Activated naive CD8-positive, alpha-beta T cell treated with anti-CD3 and anti-CD28 coated beads for 36 hours (primary cell): ENCODE measurements at places on chromosomes 11 and 22. TPM values are rescaled to one million over a fixed set of nuclear protein-coding genes. Genes with fewer than 3 reads are reported as not detected.
A peak's percentile ranks its signal among the peaks of the same experiment; 100 is the strongest.

Gene EIF4G2
- total RNA-seq, result 1,478 TPM

Gene PRODH
- total RNA-seq, result not detected

Gene MCM5
- total RNA-seq, result 342 TPM

- peak; percentile 78 for DNase-seq
Observed at GRCh38 chr22:25076336-25076735, 123.3 kb upstream of the CRYBB3 start.

- DNase-seq, result no peak
Observed at GRCh38 chr11:32939866-32940265, 47.3 kb downstream of the QSER1 start.

Gene DGKZ
- total RNA-seq, result 100.0 TPM

DNA sequence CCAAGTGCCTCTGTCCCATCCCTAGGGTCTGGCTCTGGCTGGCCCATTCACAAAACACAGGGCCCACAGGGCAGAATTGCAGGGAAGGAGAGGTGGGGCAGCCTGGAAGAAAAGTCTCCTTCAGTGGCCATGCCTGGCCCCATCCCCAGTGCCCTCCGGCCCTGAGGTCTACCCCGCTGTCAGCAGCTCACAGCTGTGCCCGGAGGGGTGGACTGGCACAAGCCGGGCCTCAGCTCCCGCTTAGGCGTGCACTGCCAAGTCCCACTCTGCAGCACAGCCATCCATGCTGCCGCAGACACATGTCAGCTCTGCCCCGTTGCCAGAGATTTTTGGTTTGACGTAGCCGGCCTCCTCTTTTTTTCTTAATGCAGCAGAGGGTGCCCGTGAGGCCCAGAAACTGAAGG lies 3.9 kb upstream of the SCN2B start:
- DNase-seq, result no peak

- no peak for DNase-seq
Observed at GRCh38 chr11:18310800-18311340, 11.1 kb downstream of the HPS5 start.

DNA sequence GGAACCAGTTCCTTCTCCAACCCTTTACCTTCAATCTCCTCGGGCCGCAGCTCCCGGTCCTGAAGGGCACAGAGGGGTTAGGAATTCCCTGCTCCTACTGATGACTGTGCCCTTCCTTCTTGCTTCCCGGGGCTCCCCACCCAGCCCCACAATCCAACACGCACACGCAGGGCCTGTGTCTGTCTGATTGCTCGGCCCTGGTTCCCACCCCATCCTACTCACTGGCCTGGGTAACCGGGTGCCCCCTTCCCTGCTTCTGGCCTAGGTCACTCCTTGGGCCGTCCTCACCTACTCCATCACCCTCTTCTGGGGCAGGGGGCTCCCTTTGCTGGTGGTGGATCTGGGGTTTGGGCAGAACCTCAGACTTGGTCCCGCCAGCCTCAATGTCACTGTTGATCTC lies 1.3 kb downstream of the CABP2 start:
- DNase-seq, result no peak

- peak; percentile 74 for DNase-seq
Observed at GRCh38 chr22:20624161-20624616, 116.8 kb downstream of the MED15 start.

DNA sequence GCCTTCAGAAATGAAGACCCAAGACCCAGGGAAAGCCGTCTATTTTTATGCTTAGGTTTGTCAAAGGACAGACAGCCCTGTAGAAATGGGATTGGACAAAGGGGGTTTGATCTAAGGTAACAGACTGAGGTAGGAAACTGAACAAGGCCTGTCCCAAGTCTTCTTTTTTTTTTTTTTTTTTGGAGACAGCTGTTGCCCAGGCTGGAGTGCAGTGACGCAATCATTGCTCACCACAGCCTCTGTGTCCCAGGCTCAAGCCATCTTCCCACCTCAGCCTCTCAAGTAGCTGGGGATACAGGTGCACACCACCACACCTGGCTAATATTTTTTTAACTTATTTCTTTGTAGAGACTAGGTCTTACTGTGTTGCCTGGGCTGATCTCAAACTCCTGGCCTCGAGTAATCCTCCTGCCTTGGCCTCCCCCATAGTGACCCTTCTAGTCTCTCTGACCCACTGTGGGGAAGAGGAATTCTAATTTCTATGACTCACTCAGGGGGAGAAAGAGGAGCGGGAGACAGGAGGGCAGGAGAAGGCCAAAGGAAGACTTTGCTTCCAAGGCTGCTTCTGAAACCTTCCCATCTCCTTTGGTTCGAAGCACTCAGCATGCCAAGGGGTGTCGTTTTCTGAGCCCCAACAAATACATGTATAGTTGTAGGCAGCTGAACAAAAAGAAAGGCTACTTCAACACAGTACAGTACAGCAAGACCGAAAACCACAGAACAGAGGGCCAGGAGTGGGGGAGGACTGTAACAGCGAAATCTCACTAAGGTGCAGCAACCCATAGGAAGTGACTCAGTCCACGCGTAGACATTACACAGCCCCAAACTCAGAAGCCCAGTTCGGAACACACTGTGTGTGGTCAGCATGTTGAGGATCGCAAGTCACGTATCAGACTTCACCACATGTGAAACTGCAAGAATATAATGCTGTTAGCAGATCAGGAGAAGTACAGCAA lies 872 bp downstream of the TMA7B start:
- DNase-seq, result peak; percentile 82

DNA sequence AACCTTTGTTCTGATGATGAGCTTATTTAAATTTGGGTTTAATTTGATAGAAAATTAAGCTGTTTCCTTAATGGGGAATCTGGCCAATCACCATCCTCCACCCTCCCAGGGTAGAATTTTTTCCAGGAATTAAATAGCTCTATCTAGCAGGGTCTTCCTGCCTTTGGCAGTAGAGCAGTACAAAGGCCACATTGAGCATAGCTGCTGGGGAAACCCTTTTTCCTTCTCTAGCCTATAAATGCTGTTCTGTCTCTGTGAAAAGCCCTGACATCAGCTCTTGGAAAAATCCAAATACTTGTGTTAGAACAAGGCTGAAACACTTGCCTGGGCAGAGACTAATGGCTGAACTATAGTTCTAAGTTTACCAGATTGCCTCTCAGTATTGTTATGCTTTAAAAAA lies 55.1 kb downstream of the ARHGEF12 start:
- DNase-seq, result no peak
